ENCODE measurements at places on chromosomes 13 and 19.

DNA sequence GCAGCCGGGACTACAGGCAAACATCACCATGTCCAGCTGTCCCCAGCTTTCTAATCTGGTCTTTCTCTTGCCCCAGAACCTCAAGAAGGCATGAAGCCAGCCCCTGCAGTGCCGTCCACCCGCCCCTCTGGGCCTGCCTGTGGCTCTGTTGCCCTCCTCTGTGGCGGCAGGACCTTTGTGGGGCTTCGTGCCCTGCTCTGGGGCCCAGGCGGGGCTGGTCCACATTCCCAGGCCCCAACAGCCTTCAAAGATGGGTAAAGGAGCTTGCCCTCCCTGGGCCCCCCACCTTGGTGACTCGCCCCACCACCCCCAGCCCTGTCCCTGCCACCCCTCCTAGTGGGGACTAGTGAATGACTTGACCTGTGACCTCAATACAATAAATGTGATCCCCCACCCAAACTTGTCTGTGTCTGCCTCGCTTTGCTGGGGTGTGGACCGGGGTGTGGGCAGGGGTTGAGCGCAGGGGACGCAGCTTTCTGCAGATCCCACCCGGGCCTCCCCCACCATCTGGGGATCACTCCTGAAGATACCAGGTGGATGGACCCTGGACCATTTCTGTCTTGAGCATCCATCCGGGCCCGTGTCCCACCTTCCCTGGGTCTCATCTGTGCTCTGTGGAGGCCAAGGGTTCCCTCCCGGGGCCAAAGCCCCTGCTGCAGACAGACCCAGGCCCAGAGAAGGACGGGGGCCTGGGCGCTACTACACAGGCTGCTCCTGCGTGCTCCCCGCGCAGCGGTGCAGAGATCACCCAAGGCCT, 15.3 kb downstream of the PRKCSH start:
- DNase-seq: no peak

DNA sequence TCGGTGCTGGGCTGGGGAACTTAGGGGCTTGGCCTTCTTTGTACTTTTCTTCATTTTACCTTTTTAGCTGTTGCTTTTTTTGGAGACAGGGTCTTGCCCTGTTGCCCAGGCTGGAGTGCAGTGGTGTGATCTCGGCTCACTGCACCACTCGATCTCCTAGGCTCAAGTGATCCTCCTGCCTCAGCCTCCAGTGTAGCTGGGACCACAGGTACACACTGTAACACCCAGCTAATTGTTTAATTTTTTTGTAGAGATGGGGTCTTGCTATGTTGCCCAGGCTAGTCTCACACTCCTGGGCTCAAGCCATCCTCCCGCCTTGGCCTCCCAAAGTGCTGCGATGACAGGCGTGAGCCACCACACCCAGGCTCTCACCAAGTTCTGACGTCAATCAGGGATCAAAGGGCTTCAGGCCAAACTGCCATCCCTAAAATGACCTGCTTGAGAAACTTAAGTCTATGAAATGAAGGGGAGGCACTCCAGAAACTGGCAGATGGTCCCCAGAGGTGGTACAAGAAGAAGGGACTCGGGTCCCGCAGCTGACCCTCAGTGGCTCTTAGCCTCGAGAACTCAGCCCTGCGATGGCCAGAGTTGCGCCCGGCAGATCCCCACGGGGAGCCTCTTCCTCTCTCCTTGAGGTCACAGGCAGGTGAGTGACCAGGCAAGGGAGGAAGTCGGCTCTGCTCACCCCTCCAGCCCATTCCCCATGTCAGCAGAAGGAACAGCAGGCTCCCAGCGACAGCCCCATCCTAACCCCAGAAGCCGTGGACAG, 61.7 kb downstream of the GNG7 start:
- no peak for DNase-seq

DNA sequence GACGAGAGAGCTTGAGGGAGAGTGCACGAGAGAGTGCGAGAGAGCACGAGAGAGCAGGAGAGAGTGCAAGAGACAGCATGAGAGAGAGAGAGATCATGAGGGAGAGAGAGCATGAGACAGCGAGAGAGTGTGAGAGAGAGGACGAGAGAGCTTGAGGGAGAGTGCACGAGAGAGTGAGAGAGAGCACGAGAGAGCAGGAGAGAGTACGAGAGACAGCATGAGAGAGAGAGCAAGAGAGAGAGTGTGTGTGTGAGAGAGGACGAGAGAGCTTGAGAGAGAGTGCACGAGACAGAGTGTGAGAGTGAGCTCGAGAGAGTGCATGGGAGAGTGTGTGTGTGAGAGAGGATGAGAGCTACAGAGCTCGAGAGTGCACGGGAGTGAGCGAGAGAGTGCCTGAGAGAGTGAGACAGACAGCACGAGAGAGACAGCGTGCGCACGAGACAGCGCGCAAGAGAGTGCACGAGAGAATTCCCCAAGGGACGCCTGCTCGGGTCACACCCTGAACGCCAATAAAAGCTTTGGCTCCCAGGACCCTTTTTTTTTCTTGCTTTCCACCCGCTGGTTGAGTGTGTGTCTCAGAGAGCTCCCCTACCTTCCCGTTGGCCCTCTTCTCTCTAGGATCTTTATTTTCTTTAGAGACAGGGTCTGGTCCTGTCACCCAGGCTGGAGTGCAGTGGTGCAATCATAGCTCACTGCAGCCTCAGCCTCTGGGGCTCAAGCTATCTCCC, 3.7 kb downstream of the CD70 start:
- DNase-seq: no peak

- DNase-seq: no peak
Measured at GRCh38 chr13:78131811-78132210, 213.2 kb upstream of the EDNRB start.

DNA sequence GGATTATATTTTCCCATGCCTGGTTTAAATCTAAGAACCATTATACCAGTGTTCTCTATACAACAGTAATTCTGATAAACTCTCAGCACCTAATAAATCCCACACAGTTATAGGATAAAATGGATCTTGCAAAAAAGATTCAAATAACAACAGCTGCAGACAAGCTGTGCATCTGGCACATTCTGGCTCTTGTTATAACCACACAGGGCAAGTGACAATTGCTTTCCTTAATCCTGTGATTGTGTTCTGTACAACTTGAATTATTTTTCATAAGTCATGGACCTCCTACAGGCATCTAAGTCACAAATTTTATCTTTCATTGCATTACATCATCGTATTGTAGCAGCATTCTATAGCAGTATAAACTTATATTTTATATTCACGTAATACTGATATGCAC, 948.3 kb downstream of the SLITRK1 start:
- no peak for DNase-seq

DNA sequence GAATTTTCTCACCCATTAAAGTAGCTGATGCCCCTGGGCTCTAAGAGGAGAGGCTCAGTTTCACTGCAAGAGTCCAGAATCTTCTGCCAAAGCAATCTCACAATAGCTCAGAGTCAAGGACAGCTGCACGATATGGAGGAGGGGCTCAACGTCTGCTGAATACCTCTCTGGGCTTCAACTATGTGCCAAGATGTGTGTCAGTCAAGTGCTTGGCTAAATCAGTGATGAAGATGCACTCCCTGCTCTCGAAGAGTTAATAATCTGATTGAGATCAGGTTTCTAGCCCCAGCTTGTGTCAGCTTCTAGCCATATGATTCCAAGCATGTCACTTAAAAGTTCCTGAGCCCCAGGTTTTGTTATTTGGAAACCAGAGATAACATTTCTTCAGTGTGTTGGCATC, 46.8 kb downstream of the KLF12 start:
- no peak for DNase-seq

- DNase-seq: no peak
Measured at GRCh38 chr19:17255150-17255621, 9.4 kb downstream of the USHBP1 start.

- no peak for DNase-seq
Measured at GRCh38 chr13:45849408-45849807, 2.1 kb downstream of the SIAH3 start.

DNA sequence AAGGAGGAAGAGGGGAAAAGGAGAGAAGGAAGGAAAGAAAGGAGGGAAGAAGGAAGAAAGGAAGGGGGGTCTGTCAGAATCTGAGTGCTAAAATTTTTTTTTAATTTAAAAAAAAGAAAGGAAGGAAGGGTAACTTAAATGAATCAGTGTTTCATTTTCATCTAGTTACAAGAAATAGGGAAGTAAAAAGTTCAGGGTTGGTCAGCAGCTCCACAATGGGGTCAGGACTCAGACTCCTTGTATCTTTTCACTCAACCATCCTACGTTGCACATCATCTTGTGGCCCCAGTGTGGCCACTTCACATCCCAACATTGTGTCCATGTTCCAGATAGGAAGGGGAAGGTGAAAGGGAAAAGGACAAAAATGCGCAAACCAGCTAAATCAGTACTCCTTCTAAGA, 14.3 kb upstream of the FNDC3A start:
- DNase-seq: no peak

DNA sequence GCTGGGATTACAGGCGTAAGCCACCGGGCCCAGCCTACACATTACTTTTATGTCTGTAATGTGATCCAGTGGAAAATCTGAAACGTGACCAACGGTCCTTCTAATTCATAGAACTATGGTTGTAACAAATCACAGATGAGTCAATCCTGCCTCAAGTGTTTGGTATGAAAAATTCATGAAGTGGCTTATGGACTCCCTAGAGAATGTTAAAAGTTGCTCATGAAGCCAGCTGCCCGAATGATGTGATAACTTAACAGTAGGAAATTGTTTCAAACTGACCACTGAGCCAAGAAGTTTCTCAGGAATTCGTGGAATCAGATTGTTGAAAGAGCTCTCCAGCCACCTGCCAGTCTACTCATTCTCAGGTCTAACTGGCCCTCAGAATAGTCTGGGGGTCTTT, 59.4 kb upstream of the FARP1 start:
- DNase-seq: no peak

All from stimulated activated CD8-positive, alpha-beta memory T cell treated with anti-CD3 and anti-CD28 coated beads, Interleukin-12 subunit alpha, Interleukin-12 subunit beta, amount 100 ng/mL, for 1 hour (primary cell).